ENCODE measurements at places on chromosomes 3 and 15.

DNA sequence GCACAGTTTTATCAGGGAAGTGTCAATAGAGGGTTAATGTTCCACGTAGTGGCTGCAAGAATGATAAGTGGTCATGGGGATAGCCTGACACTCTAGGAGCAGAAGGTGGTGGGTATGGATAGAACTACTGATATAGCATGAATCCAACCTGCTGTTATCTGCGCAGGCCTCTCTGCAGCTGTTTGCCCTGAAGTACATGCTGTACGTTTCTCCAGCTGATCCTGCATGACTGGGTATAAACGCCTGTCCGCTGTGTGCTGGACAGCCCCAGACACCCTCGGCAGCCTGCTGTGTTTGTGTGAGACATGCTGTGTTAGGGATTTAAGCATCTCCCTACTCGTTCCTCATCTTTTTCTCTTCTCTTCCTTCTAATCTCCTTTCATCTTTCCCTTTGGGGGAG lies 87.1 kb downstream of the LPP start:
- DNase-seq: no peak

DNA sequence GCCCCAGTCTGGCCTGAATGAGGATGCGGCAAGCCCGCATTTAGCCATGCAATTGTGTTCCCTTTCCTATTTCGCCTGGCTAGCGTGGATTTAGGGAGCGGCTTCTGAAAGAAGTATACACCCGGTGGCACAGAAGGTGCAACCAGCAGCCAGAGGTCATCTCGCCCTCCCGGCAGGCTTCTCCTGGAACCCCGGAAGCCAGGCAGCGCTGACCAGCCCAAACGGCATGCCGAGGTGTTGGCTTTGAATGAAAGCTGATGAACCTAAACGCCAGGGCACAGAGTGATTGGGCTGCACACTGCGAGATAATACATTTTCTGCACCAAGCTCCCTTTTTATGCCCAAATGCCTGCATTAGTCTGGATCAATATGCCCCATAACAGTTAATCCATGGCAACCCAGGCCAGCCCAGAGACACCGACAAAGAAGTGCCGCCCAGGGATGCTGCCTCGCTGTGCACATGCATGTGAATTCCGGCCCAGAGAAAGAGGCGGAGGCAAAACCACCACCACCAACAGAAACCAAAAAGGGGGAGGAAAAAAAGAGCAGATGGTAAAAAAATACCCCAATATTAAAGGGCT lies 1.4 kb downstream of the SRGAP3 start:
- DNase-seq: no peak

DNA sequence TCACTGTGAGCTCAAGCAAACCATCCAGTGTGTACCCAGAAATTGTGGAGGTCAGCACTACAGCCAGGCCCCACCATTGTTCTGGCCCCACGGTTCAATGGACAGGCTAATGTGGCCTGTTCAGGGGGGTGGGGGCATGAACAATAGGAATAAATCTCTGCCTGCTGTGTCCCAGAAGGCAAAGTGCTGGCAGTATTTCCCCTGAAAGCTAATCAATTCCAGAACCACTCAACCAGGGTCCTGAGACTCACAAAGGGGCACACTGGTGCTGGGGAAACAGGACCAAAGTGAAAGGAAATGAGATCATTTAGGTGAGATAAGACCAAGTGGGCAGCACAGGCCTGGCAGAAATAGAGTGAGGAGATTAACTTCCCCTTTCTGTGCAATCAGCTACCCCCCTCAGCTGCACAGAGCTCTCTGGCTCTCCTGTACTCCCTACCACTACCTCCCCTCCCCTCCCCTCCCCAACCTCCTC lies 11.5 kb downstream of the CRYGS start:
- DNase-seq: no peak

- no peak for DNase-seq
Observed at GRCh38 chr3:9935966-9936510, 2.4 kb downstream of the CRELD1 start.

DNA sequence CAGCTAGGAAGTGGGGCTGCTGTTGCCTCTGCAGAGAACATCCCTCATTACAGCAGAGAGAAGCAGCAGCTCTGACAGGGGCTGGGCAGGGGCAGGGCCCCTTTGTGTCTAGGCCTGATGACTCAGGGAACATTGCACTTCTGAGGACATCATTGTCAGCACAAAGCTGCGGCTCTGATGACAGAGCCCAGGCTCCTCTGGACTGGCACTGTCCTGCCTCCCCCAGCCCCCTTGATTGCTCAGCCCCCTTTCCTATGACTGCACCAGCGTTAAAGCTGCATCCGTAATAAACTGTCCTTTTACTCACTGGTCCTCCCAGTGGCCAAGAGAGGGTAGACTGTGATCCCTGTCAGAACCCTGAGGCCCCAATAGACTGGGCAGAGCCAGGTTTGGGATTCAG lies 18.3 kb downstream of the TRH start:
- DNase-seq: no peak

DNA sequence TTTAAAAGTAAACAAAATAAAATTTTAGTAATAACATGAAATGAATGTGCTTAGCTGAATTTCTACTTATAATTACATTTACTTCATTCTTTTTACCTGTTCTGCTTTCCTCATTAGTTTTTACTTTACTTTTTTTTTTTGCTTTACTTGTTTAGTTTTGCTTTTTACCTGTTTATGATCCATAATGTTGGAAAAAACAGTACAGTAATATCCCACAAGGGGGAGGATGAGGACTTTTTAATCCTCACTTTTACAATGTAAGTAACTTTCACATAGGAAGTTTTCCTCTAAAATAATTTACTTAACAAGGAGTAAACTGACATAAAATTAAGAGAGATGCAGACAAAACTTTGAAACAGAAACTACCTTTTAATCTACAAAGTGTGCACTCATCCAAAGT lies 268.7 kb downstream of the TBC1D5 start:
- DNase-seq: no peak

DNA sequence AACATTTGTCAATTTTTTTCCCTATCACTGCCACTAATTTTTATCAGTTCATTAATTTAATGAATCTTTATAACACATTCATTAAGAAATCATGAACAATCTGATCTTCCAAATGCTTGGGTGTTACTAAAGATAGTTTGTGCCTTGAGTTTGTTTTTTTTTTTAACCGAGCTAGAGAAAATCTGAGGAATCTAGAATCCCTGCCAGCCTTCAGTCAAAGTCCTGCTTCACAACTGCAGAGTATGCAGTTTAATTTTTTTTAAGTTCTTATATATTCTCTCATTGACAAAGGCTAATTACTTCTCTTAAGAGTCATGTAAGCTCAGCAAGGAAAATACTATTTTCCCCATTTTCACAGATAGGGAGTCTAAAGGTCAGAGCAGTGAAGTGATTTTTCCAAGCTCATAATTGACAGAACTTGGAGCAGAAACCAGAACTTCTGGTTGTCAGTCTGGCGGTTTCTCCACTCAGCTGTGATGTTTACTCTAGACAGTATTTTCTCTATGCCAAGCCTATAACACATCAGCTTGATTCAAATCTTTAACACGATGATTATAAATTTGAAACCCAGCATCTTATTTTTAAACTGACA lies 55.7 kb downstream of the TNIK start:
- DNase-seq: no peak

DNA sequence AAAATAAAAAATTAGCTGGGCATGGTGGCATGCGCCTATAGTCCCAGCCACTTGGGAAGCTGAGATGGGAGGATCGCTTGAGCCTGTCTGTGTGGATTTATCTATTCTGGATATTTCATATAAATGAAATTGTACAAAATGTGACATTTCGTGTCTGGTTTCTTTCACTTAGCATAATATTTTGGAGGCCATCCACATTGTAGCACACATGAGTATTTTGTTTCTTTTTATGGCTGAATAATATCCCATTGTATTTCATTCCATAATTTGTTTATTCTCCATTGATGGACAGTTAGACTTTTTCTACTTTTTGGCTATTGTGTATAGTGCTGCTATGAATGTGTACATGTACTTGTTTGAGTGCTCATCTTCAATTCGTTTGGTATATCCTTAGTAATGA lies 52.9 kb upstream of the DYNC1LI1 start:
- no peak for DNase-seq

GRCh38 chr3:34439796-34440195 lies 641.4 kb downstream of the PDCD6IP start:
- no peak for DNase-seq

DNA sequence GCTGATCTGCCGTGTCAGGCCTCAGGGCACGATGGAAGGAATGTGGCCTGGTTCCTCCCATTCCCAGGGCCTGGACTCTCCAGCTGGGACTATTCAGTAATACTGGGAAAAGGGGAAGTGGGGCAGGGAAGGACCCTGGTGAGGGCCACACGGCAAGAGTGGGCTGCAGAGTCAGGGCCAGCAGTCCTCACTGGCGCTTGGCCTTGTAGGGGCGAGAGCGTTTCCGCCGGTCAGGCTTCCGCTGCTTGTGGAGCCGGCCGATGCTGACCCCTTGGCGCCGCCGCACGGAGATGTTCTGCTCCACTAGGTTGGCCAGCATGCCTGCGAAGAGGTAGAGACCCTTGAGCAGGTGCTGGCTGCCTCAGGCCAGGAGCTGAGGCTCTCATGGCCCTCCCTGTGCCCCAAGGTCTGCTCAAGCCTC lies 42.8 kb downstream of the SEMA3G start:
- no peak for DNase-seq

- DNase-seq: no peak
Observed at GRCh38 chr3:34075975-34076374, 277.5 kb downstream of the PDCD6IP start.

DNA sequence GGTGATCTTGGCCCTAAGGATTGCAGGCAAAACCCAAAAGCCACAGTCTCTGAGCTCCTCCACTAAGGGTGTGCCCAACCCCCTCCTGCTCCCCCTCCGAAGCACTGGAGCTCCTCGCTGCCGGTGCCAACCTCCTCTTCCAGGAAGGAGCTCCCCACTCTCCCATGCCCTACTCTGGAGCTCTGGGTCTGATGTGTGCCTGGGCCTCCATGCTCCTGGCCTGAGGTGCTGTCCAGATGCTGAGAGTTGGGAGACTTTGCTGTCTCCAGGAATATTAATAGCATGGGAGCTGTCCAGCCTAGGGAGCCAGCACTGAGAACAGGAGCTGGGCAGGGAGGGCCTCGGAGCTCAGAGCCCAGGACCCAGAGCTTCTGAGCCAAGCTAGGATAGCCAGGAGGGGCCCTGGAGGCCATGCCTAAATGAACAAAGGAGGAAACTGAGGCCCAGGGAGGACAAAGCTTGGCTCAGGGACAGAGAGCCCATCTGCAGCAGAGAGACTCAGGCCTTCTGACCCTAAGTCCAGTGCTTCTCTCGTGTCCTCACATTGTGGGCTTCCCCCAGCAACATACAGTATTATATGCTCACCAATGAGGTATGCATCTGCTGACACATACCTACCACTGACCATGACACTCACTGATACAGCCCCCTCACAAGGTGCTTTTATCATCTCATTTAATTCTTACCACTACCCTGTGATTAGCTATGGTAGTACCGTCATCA lies 36.9 kb upstream of the HERC1 start:
- no peak for DNase-seq

- no peak for DNase-seq
Observed at GRCh38 chr3:69692761-69693160, 46.5 kb upstream of the MITF start.

DNA sequence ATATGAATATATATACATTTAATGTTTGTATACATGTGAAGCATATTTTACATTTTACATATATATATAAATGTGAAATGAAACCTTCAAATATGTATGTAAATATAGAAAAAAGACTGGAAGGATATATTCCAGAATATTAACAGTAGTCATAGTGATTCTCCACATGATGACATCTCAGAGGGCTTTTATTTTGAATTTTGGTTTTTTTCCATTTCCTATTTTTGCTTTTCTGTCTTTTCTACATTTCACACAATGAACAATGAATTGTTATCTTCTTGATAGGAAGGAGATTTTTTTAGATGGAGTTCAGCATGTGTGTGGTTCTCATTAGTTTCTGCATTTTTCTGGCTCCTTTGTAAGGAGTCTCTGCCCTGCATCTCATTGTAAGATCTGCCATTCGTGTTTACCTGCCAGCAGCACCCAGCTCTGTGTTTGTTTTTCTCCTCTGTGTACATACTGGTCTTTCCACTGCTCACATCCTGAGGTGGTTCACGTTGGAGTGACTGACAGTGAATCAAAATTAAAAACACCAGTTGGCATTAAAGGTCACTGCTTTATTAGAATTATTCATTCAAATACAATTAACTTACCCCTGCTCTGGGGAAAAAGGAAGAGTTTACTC lies 425.3 kb upstream of the MDFIC2 start:
- no peak for DNase-seq

GRCh38 chr3:31858439-31858838 lies 122.6 kb downstream of the OSBPL10 start:
- no peak for DNase-seq

DNA sequence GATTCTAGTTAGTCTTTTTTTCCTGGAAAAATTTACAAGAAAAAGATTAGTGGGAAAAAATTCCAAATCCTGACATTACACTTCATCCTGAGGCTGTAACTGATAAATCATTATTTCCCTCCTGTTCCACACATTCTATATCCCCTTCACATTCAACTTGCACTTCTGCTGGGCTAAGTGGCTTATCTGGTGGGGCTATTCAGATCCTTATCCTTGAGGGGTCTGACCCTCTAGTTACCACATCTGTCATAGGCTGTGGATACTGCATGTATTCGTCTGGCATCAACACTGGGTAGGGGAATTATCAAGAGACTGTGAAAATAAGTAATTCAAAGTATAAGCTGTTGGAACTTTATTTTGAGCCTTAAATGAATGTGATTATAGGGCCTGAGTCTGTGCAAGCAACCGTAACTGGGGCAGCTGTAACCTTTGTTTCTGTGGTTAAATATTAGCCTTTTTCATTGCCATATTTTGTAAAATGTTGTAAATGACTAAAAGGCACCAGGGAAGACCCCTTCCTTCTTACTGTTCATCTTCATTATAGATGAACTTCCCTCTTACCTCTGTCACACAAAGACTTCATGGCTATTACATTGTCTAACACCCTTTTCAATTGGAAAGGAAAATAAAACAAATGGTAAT lies 28.0 kb upstream of the TEX9 start:
- no peak for DNase-seq

DNA sequence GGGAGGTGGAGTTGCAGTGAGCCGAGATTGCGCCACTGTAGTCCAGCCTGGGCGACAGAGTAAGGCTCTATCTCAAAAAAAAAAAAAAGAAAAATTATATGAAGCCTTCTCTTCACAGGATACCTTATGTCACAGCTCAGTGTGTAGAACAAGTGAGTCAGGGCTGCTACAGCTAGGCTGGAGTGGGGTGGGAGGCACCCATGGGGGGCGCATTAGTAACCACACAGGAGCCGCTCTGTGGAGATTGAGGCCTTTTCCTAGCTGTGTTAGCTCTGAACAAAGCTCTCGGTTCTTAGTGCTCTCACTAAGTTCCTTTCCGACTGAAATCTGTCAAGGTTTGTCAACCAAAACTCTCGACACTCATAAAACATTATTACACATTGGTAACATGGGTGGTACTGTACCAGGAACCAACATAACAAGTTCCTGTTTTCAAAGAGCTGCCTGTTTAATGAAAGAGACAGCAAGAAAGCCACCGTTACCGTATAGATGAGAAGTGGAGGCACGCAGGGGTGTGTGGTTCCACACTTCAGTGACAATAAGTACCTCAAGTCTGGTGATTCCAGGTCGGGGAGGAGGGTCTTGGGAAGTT lies 4.5 kb downstream of the LRRC31 start:
- DNase-seq: no peak

GRCh38 chr3:22907161-22907780 lies 295.9 kb upstream of the UBE2E2 start:
- DNase-seq: no peak
